ENCODE measurements at places on chromosomes 4 and X.

- DNase-seq, result no peak
Observed at GRCh38 chr4:187302457-187303150, 578.9 kb upstream of the FAT1 start.

DNA sequence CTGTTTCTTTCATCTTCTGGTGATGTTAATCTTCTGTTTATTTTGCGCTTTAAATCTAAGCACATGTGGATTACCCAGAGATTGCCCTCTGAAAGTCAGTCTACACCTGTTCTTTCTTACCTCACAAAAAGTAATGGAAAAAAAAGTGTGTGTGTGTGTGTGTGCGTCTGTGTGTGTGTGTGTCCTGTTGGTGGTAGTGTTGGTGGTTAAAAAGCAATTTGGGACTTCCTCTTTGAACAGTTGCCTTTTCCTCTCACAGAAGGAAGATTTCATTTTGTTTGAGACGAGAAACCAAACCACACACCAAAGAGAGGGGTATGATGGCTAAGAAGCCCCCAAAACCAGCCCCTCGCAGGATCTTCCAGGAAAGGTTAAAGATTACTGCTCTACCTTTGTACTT is at the start of gene STAP1:
Gene STAP1 (plus strand): TSS at position 235 of the 400 bp plus-strand sequence. CDS start 83 bp downstream, at position 318.
- no peak for DNase-seq

DNA sequence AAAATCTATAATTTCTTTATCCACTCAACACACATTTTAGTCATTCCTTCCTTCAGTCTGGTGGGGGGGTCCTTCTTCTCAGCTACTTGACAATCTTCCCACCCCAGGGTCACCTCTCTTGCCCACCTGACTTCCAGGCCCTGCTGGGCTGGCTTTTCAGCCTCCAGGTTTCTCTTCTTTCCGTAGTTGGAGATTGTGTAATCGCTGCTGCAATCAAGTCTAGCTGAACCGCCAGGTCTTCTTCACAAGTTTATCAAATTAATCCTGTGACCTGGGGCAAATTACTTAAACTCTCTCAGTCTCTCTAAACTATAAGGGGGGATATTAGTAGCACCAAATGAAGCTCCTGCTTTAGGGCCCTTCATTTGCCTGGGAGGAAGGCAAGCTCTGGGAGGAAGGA is 102.9 kb upstream of the TNIP3 start:
- DNase-seq, result no peak

DNA sequence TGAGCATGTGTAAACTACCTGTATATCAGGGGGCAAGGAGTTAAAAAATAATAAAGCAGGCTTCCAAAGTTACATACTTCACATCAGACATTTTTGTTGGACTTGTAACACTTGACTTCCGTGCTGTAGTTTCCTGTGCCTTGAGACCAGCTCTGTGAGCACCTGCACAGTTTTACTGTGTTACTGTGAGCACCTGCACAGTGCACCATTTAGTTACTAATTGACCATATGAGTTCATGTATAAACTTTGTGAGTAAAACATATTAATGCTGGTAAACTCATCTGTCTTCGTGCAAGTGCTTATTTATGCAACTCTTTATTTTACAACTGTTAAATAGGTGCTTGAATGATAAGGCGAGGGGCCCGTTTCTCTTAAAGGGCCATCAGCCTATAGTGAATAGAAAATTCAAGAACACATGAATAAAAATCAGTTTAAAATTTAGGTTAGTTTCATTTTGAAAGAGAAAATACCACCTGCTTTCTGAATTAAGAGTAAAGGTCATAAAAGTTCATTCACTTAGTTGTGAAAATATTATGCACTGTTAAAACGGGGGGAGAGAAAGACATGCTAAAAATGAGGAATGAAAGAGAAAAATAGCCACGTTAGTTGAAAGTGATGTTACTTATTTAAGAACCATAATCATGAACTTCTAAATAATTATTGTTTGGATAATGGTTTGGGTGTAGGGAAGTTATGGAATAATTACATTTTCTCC is 42.4 kb downstream of the USP9X start:
- no peak for DNase-seq

DNA sequence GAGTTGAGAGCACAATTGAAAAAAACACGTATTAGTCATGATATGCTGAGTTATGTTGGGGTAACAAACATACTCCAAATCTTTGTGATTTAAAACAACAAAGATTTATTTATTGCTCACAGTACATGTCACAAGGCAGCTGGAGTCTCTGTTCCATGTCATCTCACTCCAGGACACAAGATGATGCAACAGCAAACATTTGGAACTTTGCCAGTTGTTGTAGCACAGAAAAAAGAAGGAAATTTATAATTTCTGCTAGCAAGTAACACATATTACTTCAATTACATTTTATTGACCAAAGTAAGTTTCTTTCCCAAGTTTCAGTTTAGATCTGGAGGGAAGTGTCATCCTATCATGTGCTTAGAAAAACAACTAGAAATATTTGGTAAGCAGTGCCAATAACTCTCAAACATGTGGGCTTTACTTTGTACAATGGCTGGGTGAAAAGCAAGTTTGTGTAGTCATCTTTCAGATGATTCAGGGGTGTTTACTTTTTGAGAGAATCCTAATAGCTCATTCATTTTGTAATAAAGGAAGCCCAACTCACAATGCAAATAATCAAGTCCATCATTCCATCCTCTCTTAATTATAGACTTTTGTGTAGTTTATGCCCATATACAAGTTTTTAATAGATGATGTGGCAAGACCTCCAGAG is 452.3 kb downstream of the ZIC3 start:
- DNase-seq, result no peak

DNA sequence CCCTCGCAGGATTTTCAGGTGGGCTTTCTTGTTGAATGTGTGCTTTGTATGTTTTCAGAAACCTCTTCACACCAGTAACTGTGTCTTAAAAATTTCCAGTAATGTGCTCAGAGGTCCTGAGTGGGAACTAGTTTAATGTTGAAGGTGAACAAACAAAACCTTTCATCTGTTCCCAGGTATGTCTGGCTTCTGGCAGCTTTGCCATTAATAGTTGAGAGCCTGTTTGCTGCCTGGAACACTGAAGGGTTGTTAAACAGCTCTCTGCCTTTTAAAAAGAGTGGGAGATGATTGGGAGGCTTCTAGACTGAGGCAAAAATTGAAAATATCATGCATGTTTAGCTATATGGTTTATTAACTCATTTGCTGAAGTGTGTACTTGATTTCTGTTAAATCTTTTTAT is 161.2 kb upstream of the AGTR2 start:
- no peak for DNase-seq

DNA sequence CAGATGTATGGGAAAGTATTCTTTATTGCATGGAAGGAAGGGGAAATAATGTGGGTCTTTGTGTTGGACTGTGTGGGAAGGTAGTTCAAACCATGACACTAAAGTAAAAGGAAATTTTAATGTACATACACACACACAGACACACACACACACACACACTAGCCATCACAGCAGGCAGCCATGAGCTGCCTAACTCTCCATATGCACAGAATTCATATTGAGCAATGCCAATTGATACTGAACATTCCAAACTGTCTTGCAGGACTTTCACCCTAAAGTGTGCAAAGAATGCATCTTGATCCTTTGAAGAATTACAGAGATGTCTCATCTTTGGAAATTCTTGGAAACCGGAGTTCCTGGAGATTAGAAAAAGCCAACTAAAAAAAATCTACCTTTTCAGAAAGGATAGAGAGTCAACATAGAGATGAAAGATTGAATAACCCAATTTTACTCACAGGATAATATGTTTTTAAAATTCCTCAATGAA is 120.6 kb upstream of the MBNL3 start:
- DNase-seq, result no peak

DNA sequence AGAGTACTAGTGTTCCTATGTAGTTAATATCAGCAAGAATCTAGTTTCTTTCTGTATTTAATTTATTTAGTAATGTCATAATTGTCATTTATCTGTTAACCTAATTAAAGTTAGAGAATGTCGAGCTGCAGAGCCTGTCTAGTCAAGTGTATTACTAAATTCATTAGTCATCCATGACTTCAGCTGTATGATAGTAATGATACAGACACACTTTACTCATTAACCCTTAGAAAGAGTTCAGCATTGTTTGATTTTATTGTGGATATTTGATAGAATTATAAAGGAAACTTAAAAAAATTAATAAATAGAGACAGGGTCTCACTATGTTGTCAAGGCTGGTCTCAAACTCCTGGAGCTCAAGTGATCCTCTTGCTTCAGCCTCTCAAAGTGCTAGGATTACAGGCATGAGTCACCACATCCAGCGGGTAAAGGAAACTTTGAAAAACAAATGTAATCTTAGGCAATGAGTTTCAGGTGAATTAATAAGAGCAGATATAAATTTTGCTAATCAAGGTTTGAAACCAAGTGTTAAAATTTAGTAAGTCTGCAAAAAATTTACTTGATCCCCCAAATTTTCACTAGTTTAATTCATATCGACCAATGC is 110.6 kb downstream of the ANK2 start:
- DNase-seq, result no peak

- no peak for DNase-seq
Observed at GRCh38 chrX:148417934-148418333, 82.5 kb upstream of the AFF2 start.

DNA sequence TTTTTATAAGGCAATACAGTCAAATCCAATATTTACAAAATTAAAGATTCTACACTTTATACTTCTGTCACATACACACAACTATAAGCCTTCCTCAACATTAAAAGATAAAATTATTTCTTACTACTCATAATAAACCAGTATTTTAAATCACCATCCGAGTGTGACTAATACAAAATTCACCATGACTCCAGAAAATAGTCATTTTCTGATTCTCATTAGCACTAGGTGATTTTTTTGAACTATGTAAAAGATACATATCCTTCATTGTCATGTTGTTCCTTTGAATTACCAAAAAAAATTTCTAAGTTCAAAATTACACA is 646 bp upstream of the SLC7A11 start:
- no peak for DNase-seq

DNA sequence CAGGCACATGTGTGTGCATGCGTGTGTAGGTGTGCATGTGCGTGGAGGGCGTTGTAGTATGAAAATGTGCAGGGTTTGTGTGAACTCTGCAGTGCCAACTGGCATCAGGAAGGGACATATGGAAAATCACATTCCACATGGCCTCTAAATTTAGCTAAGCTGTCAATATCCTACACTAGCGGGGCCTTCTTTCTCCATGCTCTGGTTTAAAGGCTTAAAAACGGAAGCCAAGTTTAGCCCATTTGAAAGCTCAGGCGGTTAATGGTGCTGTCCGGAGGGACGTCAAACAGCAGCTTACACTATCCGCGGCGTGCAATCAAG is 144.1 kb upstream of the NOCT start:
- DNase-seq, result no peak

GRCh38 chr4:187414716-187415115 is 580.9 kb upstream of the ZFP42 start:
- DNase-seq, result no peak

DNA sequence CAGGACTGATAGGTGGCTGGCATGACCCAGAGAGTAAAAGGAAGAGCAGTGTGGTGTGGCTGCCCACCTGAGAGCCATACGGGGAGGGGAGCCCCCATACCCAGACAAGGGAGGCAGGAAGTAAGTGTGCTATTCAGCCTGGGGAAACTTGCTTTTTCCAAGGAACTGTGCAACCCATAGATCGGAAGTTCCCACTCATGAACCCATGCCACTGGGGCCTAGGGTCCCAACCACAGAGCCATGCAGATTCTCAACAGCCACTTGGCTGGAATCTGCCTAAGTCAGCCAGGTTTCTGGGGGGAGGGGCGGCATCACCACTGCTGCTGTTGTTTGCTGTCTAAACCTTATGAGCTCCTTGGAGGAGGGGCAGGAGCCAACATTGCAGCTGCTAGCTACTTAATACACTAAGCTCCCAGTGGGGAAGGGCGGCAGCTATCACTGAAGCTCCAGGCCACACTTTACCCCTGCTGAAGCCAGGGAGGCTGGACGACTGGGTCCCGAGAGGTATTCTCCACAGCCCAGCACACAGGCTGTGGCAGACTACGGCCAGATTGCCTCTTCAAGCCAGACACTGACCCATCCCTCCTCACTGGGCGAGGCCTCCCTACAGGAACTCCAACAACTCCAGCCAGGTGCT is 410.4 kb downstream of the INPP4B start:
- DNase-seq, result no peak

DNA sequence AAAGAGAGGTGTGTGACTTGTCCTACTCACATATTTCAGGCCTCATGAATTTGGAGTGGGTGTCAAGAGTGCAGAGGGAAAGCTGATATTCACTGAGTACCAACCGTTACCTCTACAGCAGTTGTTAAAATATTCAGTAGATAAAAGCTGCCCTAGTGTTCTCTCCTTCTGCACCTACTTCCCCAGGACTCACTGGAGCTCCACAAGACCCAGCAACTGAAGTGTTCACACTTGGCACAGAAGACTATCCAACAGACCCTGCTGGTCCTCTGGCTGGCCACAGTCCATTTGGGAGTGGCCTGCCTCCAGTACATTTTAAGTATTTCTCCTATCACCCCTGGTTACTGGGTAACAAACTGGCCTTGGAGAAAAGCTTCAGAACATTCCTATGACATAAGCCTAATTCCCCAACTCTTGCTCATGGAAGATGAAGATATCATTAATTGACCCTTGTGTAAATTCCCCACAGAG is 70.8 kb downstream of the PPARGC1A start:
- DNase-seq, result no peak

DNA sequence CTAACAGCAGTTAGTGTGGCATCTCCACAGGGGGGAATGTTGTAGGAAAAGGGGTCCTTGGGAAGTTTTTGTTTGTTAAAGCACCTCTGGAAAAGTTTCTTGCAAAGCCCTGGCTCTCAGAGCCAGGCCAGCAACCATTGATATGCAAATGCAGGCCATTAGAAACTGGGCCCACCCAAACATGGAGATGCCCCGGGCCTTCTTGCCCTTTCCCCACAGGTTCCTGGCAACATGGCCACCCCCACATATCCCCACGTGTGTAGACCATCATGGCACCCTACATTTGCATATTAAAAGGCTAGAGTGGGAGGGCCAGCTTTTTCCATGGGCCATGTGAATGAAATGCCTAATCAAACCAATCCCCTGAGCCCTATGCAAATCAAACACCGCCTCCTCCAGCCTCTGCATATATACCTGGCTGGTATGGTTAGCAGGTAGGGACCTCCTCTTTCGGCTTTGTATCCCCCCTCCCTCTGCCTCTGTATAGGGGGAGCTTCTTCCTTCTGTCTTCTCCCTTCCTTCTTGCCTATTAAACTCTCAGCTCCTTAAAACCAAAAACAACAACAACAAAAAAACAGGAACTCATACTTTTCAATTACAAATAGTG is 44.0 kb upstream of the ZCCHC13 start:
- DNase-seq, result no peak

DNA sequence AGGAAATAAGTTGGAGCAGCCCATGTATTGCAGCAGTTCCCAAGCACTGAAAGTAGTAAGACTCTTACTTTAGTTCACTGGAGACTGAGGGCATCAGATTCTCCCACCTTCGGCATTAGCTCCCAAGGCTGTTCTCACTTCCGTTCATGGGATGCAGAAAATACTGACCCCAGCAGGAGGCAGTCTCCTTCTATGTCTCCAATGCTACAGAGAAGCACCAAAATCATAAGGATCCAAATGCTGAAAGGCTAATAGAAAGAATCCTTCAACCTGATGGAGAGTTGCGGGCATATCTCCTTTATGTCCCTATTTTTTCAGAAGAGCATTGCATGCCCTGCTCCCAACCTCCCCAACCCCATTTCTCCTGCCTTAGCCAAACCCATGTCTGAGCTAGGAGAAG is 32.4 kb downstream of the ADH7 start:
- DNase-seq, result no peak
